ENCODE measurements at places on chromosomes 5 and 9.

DNA sequence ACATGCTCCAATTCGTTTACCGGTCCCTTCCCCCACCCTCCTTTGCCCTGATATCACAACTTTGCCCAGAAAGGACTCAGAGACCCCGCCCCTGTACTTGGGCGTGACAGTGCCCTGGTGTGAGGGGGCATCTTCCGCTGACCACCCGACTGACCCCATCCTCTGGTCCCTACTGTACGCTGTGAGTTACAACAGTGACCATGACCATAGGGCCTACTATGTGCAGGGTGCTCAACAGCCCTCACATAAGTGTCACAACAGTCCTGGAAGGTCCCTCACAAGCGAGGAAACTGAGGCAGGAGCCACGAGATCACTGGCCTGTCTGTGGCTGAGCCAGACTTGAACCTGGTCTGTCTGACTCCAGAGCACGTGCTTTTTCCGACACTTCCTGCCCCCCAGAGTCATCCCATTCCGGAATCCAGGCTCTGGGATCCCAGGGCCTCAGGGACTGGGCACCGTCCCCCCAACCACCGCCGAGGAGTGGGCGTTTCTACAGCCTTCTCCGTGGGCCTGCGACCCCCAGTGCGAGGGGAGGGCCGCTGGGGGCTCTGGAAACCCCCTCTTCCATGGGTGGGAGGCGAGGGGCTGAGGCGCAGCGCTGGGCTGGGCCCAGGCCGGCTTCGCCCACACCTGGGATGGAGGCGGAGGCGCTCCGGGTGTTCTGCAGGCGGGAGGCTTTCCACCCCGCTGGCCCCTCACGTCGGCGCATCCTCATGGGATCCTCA lies 45.7 kb upstream of the GGTA1 start:
- DNase-seq, result no peak

DNA sequence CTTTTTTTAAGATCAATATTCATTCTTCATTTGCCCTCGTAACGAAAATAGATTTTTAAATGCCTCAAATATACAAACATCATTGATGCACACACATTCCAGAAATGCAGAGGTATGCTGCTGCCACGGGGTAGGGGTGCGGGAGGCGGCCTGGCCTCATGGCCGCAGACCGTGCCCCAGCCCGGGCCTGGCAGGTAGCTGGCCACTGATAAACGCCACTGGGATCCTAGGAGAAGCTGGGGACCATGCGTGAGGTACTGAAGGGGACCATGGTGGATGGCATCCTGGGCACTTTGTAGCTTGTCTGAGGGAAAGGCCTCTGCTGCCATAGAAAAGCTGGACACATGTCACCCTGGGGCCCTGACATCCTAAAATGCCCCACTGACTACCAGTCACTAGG lies 6.5 kb downstream of the ORM2 start:
- DNase-seq, result no peak

DNA sequence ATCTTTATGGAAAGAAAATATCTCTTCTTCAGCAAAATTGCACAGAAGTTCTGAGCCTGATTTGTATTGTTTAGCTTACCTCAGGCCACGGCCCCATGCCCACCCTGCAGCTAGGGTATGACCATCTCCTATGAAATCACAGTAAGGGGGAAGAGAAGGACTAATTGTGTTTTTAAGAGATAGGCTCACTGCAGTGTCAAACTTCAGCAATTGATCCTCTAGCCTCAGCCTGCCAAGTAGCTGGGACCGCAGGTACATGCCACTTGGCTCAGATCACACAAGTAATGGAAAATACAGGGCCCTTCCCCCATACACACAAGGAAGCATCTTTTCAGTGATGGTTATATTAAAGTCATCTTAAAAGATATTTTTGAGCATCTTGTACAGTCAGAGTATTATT lies 60.0 kb downstream of the DMAC1 start:
- DNase-seq, result no peak

GRCh38 chr5:1239505-1240251 lies 14.5 kb downstream of the SLC6A18 start:
- no peak for DNase-seq

GRCh38 chr5:80871541-80871961 lies 88.6 kb upstream of the RASGRF2 start:
- peak; percentile 87 for DNase-seq

DNA sequence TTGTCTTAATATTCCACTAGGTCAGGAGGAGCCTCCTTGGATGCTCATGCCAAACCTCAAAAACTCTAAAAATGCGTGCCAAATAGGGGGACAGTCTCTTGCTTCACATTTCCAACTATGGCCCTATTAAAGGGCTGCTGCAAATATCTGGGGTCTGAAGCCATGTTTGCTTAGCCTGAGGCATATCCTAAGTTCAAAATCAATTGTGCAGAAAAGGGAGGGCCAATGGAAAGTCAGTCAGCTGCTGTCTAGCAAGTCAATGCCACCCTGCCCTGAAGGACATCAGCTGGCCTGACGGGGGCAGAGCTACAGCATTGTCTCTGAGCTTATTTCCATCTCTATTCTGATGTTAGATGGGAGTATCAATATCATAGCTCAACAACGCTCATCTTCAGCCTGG lies 93.6 kb downstream of the SH3TC2 start:
- no peak for DNase-seq

GRCh38 chr9:129111528-129112151 lies 425 bp downstream of the PTPA start:
- peak; percentile 41 for DNase-seq

GRCh38 chr5:57174890-57175510 lies 1.1 kb downstream of the GPBP1 start:
- DNase-seq, result no peak

- no peak for DNase-seq
Observed at GRCh38 chr5:14739538-14739937, 75.0 kb downstream of the OTULIN start.

DNA sequence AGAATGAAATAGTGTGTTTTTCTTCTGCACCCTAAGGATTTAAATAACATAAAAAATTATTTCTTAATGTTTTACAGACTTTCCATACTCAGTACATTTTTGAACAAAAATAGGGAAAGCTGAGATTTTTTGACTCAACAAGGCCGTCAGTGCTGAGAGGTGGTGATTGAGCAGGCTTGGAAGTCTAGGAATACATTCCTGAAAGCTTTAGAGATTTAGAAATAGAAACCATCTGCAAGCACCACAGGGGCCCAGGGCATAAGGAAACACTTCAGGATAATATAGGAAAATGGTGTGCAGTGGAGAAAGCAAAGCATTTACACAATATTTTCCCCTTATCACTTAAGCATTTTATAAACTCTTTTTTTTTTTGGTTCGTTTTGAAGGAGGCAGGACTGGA lies 5.2 kb downstream of the BASP1 start:
- DNase-seq, result no peak

GRCh38 chr5:72246954-72247442 lies 73.0 kb downstream of the MRPS27 start:
- DNase-seq, result no peak

DNA sequence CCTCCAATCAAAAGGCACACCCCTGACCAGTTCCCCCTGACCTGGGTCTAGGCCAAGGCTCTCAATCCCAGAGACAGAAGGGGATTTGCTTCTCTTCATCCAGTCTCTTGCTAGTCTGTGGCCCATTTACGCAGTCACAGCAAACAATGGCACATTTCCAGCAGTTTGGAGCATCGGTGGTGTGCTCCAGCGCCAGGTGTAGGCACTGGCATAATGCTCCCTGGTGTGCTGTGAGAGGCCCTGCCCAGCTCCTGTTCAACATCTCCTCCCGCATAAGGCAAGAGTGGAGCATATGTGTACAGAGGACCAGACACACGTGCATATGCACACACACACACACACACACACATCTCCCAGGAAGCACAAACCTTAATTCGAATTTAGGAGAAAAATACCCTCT lies 79.5 kb upstream of the ERCC6L2 start:
- no peak for DNase-seq

GRCh38 chr5:97501965-97502305 lies 318.9 kb upstream of the RIOK2 start:
- no peak for DNase-seq

DNA sequence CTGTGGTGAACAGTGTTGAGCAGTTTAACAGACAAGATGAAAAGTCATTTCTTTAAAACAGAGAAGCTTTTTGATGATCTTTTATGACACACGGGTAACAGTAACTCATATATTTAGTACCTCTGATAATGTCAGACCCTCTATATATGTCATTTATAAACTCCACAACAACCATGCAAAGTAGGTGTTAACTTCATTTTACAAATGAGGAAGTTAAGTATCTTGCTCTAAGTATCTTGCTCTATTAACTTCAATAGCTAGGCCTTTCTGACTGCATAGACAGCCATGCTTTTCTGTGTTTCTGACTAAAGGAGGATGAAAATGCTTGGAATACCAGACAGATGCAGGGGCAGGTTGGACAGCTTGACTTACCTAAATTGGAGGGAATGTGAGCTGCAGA lies 1.8 kb downstream of the NUDT2 start:
- DNase-seq, result no peak

DNA sequence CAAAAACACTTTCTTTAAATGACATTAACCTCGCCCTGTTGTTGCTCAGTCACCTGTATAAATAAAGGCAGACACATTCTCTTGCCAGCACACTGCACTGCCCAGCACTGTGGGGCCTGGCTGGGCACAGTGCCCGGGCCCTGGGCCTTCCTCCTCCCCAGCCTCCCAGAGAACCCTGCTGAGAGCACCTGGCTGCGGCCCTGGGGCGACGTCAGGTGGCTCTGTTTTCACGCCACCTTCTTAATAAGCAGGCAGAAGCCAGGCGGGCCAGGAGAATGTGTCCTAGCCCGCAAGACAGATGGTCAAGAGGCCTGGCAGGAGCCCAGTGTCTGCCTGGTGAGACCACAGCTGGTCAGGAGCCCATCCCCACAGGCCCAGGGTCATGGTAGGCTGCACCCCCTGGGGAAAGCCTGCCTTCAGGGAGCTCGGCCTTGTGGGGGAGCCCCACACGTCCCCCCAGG lies 8.2 kb upstream of the AGPAT2 start:
- DNase-seq, result no peak

- DNase-seq, result no peak
Observed at GRCh38 chr5:78771260-78772205, 123.0 kb upstream of the LHFPL2 start.

GRCh38 chr5:77398896-77399295 lies 93.2 kb downstream of the WDR41 start:
- no peak for DNase-seq

DNA sequence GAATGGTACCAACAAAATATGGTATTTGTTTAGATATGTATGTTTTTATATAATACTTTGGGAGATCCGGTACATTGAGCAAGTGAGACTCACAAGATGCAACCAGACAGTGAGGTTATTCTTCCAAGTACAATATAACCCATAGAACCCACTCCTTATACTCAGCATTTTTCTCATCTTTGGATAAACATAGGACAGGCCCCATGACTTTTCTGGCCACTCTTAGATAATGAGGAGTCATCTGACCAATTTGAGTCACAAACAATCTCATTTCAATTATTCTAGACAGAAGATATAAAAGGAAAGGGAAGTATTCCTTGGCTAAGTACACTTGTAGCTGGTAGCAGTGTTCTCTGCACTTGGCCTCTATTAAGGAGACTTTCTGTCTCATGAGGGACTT lies 150.2 kb downstream of the SGCD start:
- DNase-seq, result no peak

- DNase-seq, result no peak
Observed at GRCh38 chr5:30804739-30805505, 388.6 kb upstream of the CDH6 start.

- DNase-seq, result no peak
Observed at GRCh38 chr5:172143875-172144274, 44.1 kb downstream of the STK10 start.

- DNase-seq, result no peak
Observed at GRCh38 chr9:995781-996180, 19.3 kb downstream of the DMRT3 start.

DNA sequence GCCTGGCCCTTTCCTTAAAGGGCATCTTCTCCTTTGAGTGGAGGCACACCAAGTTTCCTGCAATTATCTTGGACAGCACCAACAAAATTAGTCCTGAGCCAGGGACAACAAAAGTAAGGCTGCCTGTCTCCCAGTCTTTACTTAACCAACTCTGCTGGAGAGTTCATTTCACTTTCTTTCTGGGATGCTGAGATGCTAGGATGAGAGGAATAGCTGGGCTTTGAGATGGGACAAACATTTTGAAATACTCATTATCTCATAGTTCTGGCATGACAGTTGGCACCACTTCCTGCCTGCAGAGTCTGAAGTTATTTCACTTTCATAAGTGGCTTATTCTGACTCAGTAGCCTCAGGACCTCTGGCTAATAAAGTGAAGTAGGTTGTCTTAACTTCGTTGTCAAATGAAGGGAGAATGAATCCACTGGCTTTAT lies 157.0 kb downstream of the C9orf152 start:
- DNase-seq, result peak; percentile 82

GRCh38 chr9:98251551-98251950 lies 3.9 kb downstream of the TBC1D2 start:
- DNase-seq, result no peak

- peak; percentile 1 for DNase-seq
Observed at GRCh38 chr5:152246401-152246800, 158.7 kb downstream of the NMUR2 start.

- no peak for DNase-seq
Observed at GRCh38 chr9:90942555-90942954, 140.9 kb downstream of the SYK start.

GRCh38 chr9:93950619-93951601 lies 4.2 kb downstream of the BARX1 start:
- DNase-seq, result no peak

- DNase-seq, result peak; percentile 13
Observed at GRCh38 chr5:122295138-122295537, 16.9 kb upstream of the SNCAIP start.

DNA sequence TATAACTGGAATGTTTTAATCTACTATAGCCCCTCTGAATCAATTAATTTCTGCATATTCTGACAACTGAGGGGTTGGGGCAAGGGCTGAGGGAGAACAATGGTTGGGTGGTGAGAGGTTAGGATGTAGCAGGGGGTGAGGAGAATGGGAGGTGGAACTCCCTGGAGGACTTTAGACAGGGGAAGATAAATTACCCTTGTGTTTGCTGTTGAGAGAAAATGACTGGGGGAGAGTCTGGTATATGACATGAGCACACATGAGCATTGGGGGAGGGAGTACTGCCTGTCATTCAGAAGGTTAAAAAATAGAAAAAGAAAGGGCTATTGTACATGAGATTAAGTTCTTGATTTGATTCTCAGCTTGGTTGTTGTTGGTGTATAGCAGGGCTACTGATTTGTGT lies 37.2 kb upstream of the PAPPA start:
- no peak for DNase-seq

DNA sequence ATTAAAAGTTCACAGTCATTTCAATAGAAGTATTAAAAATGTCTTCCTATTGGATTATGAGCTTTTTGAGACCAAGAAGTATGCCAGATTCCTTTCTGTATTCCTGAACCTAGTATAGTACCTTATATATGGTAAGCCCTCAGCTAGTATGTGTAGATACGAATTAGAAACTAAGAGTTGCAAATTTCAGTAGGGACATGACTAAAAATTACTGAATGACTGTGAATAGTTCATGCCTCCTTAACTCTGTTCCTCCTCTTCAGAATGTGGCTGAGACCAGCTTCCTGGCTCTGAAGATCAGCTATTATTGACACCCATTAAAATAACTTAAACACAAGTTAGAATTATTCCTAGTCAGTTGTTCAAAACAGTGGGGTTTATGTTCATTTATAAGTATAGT lies 19.7 kb downstream of the KDM3B start:
- no peak for DNase-seq
